Right atrium auricular region (tissue), 2 donors: ENCODE measurements at places on chromosomes 2 and 18. TPM values are rescaled to one million over a fixed set of nuclear protein-coding genes. Genes with fewer than 3 reads are reported as not detected.

COBLL1 gene
- 14.9 TPM for total RNA-seq

REG3G gene
- total RNA-seq = not detected

MFF gene
- 93.1 TPM for total RNA-seq

ANKRD44 gene
- total RNA-seq = 10.1 TPM

TEX44 gene
- total RNA-seq = not detected
